ENCODE measurements at places on chromosomes 6 and 20. TPM values are rescaled to one million over a fixed set of nuclear protein-coding genes. Genes with fewer than 3 reads are reported as not detected.

- no peak within 1 kb of the TSS for H3K27ac ChIP-seq
- H3K4me3 ChIP-seq: peak within 1 kb of the TSS; percentile 87
- peaks cover 5% of the 10 kb centered on the region for H3K4me1 ChIP-seq
- H3K27me3 ChIP-seq: no peaks in the 10 kb centered on the region
- peak; percentile 79 for DNase-seq
These were observed at the start of gene MACROD2 for GRCh38 chr20:13995086-13995665. Gene MACROD2, plus strand, starts transcription at chr20:13995516.

DNA sequence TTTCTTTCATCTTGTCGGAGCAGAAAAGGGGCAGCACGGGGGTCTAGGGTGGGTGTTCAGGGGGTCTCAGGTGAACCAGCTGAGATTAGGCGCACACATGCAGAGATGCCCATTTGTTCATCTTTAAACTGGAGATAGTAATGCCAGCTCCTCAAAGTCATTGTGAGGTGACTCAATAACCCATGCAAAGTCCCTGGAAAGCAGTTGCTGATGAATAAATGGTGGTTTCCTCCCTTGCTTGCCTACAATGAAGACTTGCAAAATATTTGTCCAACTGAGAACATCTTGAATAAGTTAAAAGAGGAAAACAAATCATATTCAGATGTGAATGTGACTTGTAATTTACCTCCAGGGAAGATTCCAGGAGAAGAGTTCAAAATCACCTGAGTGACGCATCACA, 206.9 kb downstream of the LY86 start:
- DNase-seq: no peak
- H3K4me3 ChIP-seq: no peak overlapping the region
- no peaks in the 10 kb centered on the region for H3K36me3 ChIP-seq
- no peaks in the 10 kb centered on the region for H3K4me1 ChIP-seq
- no peak overlapping the region for H3K27ac ChIP-seq

DNA sequence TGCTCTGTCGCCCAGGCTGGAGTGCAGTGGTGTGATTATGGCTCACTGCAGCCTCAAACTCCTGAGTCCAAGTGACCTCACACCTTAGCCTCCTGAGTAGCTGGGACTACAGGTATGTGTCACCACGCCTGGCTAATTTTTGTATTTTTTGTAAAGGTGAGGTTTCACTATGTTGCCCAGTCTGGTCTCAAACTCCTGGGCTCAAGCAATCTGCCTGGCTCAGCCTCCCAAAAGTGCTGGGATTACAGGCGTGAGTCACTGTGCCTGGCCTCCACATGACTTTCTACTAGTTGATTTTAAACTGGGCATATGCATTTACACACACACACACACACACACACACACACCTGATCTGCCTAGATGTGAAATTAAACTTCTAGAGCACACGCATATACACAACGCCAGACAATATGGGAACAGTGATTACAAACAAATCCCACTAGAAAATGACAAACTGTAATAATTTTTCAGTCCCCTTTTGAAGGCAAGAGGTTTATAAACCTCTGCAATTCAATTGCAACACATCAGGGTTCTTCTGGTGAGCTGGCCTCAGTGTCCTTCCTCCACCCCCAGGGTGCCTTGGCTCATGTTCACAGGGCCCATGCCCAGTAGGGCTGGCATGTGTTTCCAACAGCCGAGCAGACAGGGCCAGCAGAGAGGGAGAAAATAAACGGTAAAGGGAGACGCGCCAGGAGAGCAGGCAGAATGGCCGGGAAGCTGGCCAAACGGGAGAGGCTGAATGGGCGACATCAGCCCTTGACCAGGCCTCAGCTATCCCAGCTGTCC, 31.2 kb downstream of the PARD6B start:
- peaks cover 2% of the 10 kb centered on the region for H3K27me3 ChIP-seq
- H3K4me1 ChIP-seq: peaks cover 28% of the 10 kb centered on the region
- no peaks in the 10 kb centered on the region for H3K36me3 ChIP-seq
- peak; percentile 51 for DNase-seq

DNA sequence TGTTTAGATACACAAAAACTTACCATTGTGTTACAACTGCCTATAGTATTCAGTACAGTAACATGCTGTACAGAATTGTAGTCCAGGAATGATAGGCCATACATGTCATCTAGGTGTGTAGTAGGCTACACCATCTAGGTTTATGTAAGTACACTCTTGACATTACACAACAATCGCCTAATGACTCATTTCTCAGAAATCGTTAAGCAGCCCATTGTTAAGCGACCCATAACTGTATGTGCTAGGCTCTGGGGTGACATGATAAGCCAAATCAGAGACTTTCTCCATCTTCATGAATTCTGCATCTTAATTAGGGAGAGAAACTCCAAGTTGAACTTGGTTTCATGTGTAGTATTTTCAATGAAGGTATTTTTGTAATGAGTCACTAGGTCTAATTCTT, 17.2 kb downstream of the STK35 start:
- peaks cover 30% of the 10 kb centered on the region for H3K4me1 ChIP-seq
- no peaks in the 10 kb centered on the region for H3K27me3 ChIP-seq
- peaks cover 30% of the 10 kb centered on the region for H3K36me3 ChIP-seq
- no peak overlapping the region for H3K4me3 ChIP-seq
- H3K27ac ChIP-seq: no peak overlapping the region
- no peak for DNase-seq

- H3K27ac ChIP-seq: peak overlapping the region; percentile 34
- DNase-seq: no peak
- H3K27me3 ChIP-seq: no peaks in the 10 kb centered on the region
These were observed 73.0 kb upstream of the BTBD3 start for GRCh38 chr20:11844691-11845090.

- peaks cover 12% of the 10 kb centered on the region for H3K27me3 ChIP-seq
- H3K36me3 ChIP-seq: no peaks in the 10 kb centered on the region
- DNase-seq: peak; percentile 41
- no peak overlapping the region for H3K4me3 ChIP-seq
- no peak overlapping the region for H3K27ac ChIP-seq
These were observed 1.9 kb upstream of the ELOVL4 start for GRCh38 chr6:79949233-79949632.

- peak overlapping the region; percentile 59 for H3K27ac ChIP-seq
- DNase-seq: no peak
These were observed 623 bp downstream of the MYBL2 start for GRCh38 chr20:43667341-43668132.

GRCh38 chr6:58073263-58073662, 755.8 kb downstream of the PRIM2 start:
- peaks cover 5% of the 10 kb centered on the region for H3K27me3 ChIP-seq
- H3K27ac ChIP-seq: no peak overlapping the region
- H3K4me3 ChIP-seq: no peak overlapping the region
- H3K36me3 ChIP-seq: no peaks in the 10 kb centered on the region
- DNase-seq: no peak
- no peaks in the 10 kb centered on the region for H3K4me1 ChIP-seq

DNA sequence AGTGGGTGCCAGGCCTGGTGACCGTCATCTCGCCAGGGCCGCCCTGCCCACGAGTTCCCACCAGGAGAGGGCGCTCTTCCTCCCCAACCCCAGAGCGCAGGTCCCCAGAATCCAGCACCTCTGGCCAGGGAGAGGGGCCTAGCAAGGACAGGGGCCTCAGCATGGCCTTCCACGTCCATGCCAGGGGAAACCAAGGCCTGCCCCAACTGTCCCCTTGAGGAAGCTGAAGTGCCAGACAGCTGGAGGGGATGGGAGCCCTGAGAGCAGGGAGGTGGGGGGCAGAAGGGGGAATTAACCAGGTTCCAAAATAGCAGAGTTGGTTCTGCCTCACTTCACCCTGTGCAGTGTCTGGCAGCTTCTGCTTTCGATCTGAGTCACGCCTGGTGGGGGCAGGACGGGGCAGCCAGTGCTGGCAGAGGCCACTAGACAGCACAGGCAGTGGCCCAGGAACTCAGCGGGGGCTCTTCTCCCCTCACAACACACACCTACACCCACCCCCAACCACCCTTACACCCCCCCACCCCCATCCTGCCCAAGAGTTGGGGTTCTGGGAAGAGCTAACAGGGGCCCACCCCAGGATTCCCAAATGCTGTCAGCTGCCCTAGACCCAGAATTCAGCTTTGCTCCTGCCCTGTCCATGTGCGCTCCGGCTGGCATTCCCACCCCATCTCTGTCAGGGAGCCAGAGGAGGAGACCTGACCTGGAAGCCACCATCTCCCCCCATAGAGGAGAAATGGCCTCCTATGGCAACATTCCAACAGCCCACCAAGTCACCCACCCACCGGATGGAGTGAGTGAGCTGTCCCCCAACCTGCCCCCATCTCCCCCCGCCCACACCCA, 29.2 kb downstream of the TFEB start:
- peaks cover 22% of the 10 kb centered on the region for H3K4me1 ChIP-seq
- peak; percentile 70 for DNase-seq
- peak overlapping the region; percentile 42 for H3K4me3 ChIP-seq
- H3K27me3 ChIP-seq: peaks cover 2% of the 10 kb centered on the region
- H3K36me3 ChIP-seq: peaks cover 6% of the 10 kb centered on the region
- H3K27ac ChIP-seq: peak overlapping the region; percentile 87

GRCh38 chr6:106609699-106610098, 19.6 kb downstream of the RTN4IP1 start:
- H3K27ac ChIP-seq: no peak overlapping the region
- H3K4me3 ChIP-seq: no peak overlapping the region
- no peak for DNase-seq
- H3K27me3 ChIP-seq: no peaks in the 10 kb centered on the region
- no peaks in the 10 kb centered on the region for H3K36me3 ChIP-seq
- no peaks in the 10 kb centered on the region for H3K4me1 ChIP-seq

- no peak for DNase-seq
- H3K27ac ChIP-seq: no peak overlapping the region
- H3K36me3 ChIP-seq: peaks cover 15% of the 10 kb centered on the region
- H3K4me1 ChIP-seq: no peaks in the 10 kb centered on the region
- no peak overlapping the region for H3K4me3 ChIP-seq
- H3K27me3 ChIP-seq: no peaks in the 10 kb centered on the region
These were observed 78.7 kb downstream of the DLL1 start for GRCh38 chr6:170212051-170212756.

DNA sequence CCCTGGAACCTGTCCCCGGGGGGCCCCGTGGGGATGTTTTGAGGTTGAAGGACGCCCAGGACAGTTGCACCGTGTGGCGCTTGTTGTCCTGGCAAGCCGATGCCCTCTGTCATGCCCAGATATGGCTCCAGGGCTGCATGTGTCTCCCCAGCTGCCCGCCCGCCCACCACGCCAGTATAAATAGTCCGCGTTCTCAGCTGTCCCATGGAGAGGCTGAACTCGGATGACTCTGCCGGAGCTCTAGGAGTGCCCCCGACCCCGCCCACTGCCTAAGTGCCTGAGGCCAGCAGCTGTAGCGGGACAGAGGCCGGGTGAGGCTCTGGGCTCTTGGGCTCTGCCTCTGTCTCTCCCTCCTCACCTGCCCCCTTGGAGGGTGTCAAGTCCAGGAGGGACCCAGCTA, 83.0 kb upstream of the GATA5 start:
- H3K36me3 ChIP-seq: no peaks in the 10 kb centered on the region
- H3K4me3 ChIP-seq: no peak overlapping the region
- no peak for DNase-seq
- H3K27ac ChIP-seq: no peak overlapping the region
- H3K27me3 ChIP-seq: peaks cover 61% of the 10 kb centered on the region

- H3K27ac ChIP-seq: no peak overlapping the region
- no peak for DNase-seq
- no peaks in the 10 kb centered on the region for H3K27me3 ChIP-seq
- H3K36me3 ChIP-seq: no peaks in the 10 kb centered on the region
- H3K4me1 ChIP-seq: no peaks in the 10 kb centered on the region
These were observed 1190.5 kb upstream of the EYS start for GRCh38 chr6:66897576-66897975.

GRCh38 chr6:27863962-27864905, 48.0 kb downstream of the OR2B2 start:
- H3K27ac ChIP-seq: peak overlapping the region; percentile 96
- DNase-seq: no peak
- peaks cover 18% of the 10 kb centered on the region for H3K27me3 ChIP-seq
- peaks cover 4% of the 10 kb centered on the region for H3K36me3 ChIP-seq
- peaks cover 48% of the 10 kb centered on the region for H3K4me1 ChIP-seq

GRCh38 chr6:160000280-160000704, 31.4 kb downstream of the IGF2R start:
- H3K27me3 ChIP-seq: no peaks in the 10 kb centered on the region
- no peak overlapping the region for H3K4me3 ChIP-seq
- H3K27ac ChIP-seq: no peak overlapping the region

- H3K4me3 ChIP-seq: no peak overlapping the region
- peaks cover 6% of the 10 kb centered on the region for H3K4me1 ChIP-seq
- no peak overlapping the region for H3K27ac ChIP-seq
- H3K36me3 ChIP-seq: no peaks in the 10 kb centered on the region
These were observed 27.6 kb upstream of the IFNGR1 start for GRCh38 chr6:137246791-137247202.

Gene RNF217
- total RNA-seq: 10.9 TPM

Gene SAMD3
- 2.2 TPM for total RNA-seq

Gene SLC2A4RG
- total RNA-seq: 119 TPM

Gene FAM184A
- total RNA-seq: not detected

Gene MCCD1
- not detected for total RNA-seq

Gene SLC22A1
- total RNA-seq: 0.19 TPM

Gene ISM1
- not detected for total RNA-seq

Gene HLA-DRB5
- total RNA-seq: not detected

Gene CENPW
- total RNA-seq: 30.3 TPM

Measured in HFFc6 (cell line).